T follicular helper cell (primary cell): ENCODE measurements at places on chromosomes 5 and 9.

- no peak for DNase-seq
Observed at GRCh38 chr5:87608385-87608784, 195.7 kb upstream of the CCNH start.

DNA sequence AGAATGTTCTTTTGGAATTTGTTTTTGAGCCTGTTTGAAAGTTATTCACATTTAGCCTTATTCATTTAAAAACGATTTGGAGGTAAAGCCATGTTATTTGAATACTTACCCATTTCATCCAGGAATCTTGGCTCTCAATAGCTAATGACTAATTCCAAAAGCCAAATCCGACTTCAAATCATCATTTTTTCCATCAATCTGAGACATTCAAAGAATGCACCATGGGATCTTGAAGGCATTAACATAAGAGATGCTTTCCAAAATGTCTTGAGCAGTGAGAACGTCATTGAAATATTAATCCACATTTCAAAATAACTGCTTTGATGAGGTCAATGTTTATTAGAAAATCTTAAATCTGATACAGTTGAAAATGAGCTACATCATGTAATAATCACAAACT, 617.0 kb upstream of the RORB start:
- no peak for DNase-seq

DNA sequence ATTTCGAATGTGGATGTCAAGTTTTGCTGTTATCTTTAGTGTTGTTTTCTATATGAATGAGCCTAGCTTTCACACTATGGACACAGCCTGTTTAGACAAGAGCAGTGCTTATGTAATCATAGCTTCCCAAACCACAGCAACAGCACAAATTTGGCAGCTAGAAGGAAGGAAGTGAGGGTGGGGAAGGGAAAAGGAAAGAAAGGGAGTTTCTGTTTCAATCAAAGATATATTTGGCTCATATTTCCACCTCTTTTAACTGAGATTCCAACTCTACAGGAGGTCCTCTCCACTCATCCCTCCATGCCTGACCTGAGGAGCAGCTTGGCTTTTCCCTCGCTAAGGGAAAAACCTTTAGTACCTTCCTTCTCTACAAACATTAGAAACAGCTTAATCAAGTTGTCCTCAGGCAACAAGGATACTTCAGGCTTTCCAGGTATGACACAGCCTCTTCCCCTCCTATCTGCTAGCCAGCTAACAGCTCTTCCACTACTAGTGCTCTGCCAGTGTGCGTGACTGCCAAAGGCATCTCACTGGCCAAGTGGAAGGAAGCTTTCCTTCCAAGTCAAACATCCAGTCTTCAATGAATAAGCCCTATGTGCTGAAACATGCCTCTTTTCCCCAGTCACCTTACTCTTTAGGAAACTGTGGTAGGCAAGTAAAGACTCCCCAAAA, 268.6 kb upstream of the PTGER4 start:
- DNase-seq, result no peak

DNA sequence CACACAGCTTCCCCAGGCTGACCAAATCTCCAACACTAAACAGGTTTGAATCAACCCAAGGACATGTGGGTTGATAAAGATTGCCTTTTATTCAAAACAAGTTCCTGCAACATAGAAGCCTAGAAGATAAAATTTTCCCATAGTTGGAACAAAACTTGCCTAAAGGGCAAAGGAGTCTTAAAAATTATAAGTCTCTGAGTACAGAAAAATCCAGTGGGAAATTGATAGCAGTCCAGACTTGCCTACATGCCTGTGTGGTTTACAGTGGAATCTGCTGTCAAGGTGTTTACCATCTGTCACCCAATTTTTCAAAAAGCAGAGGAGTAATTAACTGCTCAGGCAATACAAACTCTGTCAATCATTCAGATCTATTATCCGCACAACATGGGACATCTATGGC, 168.2 kb downstream of the PPP2R2B start:
- DNase-seq, result no peak

GRCh38 chr9:130200038-130200849, 28.0 kb downstream of the NCS1 start:
- DNase-seq, result no peak

- DNase-seq, result no peak
Observed at GRCh38 chr9:101097210-101097609, 68.7 kb downstream of the PLPPR1 start.

DNA sequence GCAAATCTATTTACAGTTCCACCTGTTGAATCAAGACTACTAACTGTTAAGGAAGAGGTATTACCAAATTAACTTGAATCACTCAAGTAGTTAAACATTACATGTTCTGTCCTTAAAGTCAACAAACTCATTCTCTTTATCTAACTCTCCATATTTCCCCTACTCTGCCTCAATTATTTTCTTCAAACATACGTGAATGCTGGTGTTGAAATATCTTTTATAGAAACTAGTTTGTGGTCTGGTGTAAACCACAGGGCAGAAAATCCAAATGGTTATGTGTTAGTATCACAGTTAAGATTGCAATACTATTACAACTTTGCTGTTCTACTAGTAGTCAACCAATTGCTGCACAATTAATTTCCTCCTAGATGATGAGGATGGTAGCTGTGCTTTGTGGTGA, 603.5 kb downstream of the KCTD16 start:
- DNase-seq, result no peak
